ENCODE measurements at places on chromosomes 16 and 17.

- DNase-seq, result peak; percentile 39
Measured at GRCh38 chr16:4846503-4846900, 586 bp downstream of the GLYR1 start.

- no peak for DNase-seq
Measured at GRCh38 chr17:82077617-82078358, 12.2 kb upstream of the DUS1L start.

DNA sequence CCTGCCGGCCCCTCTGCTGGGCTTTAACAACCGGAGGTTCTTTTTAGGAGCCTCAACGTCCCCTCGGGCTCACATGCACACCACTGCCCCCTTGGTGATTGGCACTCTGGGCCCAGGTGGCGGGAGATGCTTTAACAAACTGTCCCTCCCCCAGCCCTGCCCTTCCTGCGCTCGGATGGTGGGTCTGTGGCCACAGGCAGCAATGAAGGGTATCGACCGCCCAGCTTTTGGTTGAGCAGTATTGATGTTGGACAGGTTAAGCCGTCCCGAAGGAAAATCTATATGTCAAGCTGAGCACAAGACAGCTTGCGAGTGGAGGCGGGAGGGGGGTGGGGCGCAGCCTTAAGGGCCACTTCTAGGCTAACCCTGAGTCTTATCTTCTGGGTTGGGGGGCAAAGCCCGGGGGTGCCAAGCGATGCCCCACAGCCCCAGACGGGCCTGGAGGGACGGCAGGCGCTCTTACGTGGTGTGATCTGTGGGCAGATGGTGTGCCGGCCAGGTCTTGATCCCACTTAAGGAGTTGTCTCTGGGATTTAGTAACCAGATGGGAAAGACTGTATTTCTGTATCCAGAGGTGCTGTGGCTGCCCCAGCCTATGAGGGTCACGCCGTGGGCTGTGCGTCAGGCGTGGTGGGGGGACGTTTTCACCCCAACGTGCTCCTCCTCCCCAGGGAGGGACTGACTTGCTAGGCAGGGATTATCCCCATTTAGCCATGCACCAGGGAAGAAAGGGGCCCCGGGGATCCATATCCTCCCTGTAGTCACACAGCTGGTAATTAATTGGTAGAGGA lies 6.2 kb downstream of the GSE1 start:
- DNase-seq, result no peak

DNA sequence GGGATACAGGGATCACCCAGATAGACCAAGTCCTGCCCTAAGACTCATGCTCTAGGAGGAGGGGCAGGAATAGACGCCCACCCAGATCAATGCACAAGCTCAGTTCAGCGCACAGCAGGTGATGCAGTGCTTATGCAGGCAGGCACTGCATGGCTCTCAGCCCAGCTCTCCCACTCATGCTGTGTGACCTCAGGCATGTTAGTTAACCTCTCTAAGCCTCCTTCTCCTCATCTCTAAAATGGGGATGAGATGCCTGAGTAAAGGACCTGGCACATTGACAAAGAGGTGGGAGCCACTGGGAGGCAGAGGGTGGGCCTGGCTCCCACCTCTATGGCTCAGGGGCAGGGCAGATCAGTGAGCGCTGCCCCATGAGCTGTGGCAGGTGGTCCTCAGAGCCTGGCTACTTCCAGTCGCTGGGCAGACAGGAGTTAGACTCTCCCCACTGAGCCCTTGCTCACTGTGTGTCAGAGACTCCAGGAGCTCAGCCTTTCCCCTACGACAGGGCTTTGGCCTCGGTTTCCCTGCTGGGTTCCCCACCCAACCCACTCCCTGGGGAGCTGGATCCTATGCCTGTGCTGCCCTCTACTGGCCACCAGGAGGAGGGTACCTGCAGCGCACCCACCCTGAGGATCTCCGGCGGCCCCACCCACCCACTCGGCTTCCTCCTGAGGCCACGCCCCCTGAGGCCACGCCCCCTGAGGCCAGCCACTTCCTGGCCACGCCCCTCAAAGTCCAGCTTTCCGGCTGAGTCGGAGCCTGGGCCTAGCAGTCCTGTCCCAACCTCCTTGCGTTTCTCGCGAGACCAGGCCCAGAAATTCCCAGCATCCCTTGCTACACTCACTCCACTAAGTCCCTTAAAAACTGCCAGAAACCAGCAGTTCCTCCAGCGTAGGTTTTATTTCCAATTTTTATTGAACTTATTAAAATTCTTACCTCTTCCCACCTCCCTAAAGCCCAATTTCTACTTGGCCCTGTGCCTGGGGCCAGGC lies 196.1 kb downstream of the GSG1L start:
- peak; percentile 62 for DNase-seq

- DNase-seq, result no peak
Measured at GRCh38 chr16:879986-880385, 79.5 kb upstream of the GNG13 start.

- no peak for DNase-seq
Measured at GRCh38 chr16:17518441-17518840, 47.7 kb upstream of the XYLT1 start.

DNA sequence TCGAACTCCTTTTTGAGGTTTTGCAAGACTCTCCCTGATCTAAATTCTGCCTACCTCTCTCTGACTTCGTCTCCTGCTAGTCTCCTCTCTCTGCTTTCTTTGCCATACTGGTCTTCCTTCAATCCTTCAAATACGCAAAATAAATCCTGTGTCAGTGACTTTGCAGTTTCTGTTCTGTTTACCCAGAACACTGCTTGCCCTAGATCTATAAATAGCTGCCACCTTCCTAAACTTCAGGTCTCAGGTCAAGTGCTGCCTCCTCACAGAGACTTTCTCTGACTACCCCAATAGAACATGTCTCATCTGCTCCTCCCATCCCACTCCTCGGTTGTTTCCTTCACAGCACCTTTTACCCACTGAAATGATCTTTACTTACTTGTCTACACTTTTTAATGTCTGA lies 78.9 kb downstream of the TRIM37 start:
- DNase-seq, result no peak

- DNase-seq, result no peak
Measured at GRCh38 chr17:81194941-81195901, 27.5 kb downstream of the CEP131 start.

DNA sequence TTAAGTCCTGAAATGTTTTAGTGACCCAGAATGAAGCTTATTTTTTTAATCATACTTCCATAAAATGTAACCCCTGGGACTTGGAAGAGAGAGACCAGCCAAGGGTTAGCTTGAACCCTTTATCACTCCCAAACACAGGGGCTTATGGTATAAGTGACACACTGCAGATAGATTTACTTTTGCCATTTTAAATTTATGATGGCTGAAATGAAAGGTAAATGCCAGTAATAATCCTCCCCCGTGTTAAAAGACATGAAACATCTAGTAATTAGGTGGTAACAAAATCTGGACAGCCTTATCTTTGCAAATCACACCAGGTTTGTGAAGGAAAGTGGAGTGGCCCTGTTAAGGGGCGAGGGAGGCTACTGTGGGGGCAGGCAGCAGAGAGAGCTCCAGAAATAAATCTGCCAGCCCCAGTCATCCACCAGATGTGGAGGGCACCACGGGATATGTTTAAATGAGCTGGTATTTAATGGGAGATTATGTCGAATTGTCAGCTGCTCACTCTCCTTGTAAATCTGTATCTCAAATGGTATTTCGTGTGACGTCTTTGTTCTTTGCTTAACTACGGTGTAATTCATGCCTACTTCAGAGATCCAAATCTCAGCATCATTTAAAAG lies 326.5 kb downstream of the WWOX start:
- no peak for DNase-seq

DNA sequence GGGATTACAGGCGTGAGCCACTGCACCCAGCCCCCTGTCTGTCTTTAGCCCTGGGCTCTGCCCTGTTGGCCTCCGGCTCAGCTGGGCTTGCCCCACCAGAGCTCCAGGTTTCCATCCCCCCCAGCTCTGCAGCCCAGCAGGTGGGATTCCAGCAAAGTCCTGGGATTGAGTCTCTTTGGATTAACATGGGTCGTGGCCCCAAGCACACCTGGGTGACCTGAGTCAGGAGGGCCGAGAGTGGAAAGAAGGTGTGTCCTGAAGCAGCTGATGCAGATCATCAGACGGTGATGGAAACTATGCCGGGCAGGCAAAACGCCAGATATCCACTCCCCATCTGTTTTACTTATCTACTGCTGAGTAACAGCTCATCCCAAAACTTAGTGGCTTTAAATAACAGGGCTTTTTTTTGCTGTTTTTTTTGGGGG lies 72.5 kb downstream of the KNOP1 start:
- no peak for DNase-seq

DNA sequence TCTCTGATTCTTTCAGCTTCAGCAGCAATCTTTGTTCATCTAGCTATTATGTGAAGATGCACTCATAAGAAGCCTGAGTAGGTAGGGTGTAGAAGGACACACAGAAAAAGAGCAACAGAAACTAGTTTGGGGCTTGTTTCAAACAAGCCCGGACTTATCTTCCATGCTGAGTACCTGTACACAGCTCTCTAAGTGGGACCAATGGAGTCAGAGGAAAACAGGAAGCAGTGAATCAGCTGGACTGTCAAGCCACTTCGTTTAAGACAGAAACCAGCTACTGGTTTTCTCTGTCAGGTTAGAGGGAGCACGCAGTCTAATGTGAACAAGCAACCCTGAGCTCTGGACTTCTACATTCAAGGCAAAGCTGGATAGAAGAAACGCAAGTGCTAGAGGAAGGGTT lies 16.0 kb downstream of the MAP2K6 start:
- DNase-seq, result no peak

DNA sequence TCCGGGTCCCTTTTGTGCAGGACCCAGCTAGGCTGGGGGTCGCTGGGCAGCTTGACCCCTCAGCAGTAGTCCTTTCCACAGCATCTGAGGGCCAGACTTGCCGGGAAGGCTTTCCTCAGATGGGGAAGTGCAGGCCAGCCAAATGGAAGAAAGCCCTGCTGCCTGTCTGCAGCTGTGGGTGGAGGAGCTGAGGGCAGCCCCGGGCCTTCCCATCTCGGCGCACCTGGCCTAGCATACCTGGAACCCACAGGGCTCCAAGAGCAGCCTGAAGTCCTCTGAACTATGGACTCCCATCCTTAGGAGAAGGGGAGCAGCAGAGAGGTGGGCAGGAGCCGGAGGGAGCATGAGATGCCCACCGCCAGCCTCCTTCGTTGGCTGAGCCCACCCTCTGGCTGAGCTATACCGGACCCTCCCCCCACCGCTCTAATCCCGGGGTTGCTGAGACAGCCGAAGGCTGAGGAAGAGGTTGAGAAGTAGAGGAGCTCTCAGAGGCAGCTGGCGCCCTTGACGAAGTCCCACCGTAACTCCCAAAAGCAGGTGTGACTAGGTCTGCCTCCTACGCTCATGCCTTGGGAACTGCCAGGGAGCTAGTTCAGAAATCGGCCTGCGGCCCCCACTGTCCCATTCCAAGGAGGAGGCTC lies 13.2 kb downstream of the UBALD2 start:
- DNase-seq, result no peak

GRCh38 chr17:50354776-50355175 lies 8.8 kb downstream of the XYLT2 start:
- DNase-seq, result no peak

GRCh38 chr16:978403-978802 lies 3.2 kb upstream of the SOX8 start:
- no peak for DNase-seq

DNA sequence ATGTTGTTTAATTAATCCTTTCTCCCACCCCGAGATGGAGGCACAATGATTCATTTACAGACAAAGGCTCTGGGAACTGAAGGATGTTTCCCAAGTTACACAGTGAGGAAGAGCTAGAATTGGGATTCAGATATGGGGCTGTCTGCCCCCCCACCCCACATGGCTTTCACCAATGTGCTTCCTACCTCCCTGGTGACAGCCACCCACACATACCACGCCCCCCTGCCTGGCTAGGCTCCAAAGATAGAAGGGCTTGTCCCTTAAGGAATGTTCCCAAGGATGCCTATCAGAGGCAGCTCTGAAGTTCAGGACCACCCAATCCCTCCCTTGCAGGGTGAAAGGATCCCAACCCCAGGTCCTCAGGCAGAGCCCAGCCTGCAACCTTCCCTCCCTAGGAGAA lies 32.9 kb downstream of the CFAP20 start:
- no peak for DNase-seq

DNA sequence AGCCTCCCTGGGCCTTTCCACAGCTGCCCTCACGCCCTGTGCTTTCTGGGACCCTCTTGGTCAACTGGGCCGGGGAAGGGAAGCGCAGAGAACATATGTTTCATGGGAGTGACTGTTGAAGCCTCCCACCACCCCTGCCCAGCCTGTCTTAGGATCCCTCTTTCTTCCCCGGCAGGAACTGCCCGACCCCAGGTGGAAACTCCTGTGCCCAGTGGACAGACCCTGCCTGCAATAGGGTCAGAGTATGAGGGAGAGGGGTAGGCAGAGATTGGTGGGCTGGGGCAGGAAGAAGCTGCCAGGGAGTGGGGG lies 10.5 kb downstream of the HEXIM2 start:
- DNase-seq, result no peak

- no peak for DNase-seq
Measured at GRCh38 chr17:16974569-16975276, 2.8 kb upstream of the TNFRSF13B start.

GRCh38 chr17:75010683-75011400 lies 1.6 kb upstream of the MRPL58 start:
- DNase-seq, result no peak

GRCh38 chr17:38540514-38541045 lies 65.2 kb downstream of the SRCIN1 start:
- no peak for DNase-seq

GRCh38 chr16:67861877-67862276 lies 11.0 kb upstream of the EDC4 start:
- DNase-seq, result no peak

GRCh38 chr17:13777003-13777402 lies 175.3 kb upstream of the HS3ST3A1 start:
- no peak for DNase-seq

GRCh38 chr17:76452127-76452659 lies 759 bp downstream of the UBE2O start:
- DNase-seq, result no peak

DNA sequence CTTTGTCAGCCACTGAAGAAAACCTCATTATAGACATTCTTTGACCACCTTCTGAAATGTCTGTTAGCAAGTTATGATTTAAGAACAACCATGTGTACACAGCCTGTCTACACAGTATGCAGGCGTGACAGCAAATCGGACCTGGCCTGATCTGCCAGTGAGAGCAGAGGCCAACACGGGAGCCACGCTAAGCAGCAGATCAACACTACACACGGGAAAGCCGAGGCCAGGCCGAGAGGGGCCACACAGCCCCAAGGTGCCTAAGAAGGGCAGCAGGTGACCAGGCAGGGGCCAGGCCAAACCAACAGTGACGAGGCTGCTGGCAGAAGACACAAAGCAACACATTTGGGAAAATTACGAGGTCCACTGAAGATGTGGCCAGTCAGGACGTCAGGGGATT lies 16.3 kb upstream of the FAAP100 start:
- no peak for DNase-seq

DNA sequence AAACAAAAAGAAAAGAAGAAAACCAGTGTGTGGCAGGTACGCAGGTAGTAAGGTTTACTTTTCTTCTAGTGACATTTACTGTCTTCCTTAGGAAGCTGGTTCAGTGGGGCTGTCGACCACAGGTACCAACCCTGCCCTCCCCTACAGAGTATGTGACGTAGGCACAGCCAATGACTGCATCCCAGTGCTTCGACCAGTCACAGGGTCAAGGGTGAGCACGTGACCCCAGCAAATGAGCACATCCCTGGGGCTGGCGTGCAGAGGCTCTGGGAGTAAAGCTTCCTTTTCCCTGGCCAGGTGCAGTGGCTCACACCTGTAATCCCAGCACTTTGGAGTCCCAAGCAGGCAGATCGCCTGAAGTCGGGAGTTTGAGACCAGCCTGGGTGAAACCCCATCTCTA lies 38.9 kb upstream of the PLCG2 start:
- DNase-seq, result no peak
